Adrenal gland (tissue), 19 donors: ENCODE measurements at places on chromosomes 13 and 19. TPM values are rescaled to one million over a fixed set of nuclear protein-coding genes. Genes with fewer than 3 reads are reported as not detected.

- no peak for DNase-seq
- H3K36me3 ChIP-seq, result peaks cover 73% of the 10 kb centered on the region
- H3K27me3 ChIP-seq, result no peaks in the 10 kb centered on the region
- H3K4me1 ChIP-seq, result no peaks in the 10 kb centered on the region
- no peak overlapping the region for H3K4me3 ChIP-seq
Observed at GRCh38 chr19:16873594-16873993, 15.2 kb upstream of the F2RL3 start.

GRCh38 chr13:26401578-26402021 lies 147.7 kb downstream of the CDK8 start:
- no peak for DNase-seq
- no peak overlapping the region for H3K4me3 ChIP-seq
- no peaks in the 10 kb centered on the region for H3K4me1 ChIP-seq
- H3K27ac ChIP-seq, result no peak overlapping the region
- H3K36me3 ChIP-seq, result peaks cover 10% of the 10 kb centered on the region

GRCh38 chr19:35693422-35693821 lies 10.9 kb upstream of the ZBTB32 start:
- no peak for DNase-seq

DNA sequence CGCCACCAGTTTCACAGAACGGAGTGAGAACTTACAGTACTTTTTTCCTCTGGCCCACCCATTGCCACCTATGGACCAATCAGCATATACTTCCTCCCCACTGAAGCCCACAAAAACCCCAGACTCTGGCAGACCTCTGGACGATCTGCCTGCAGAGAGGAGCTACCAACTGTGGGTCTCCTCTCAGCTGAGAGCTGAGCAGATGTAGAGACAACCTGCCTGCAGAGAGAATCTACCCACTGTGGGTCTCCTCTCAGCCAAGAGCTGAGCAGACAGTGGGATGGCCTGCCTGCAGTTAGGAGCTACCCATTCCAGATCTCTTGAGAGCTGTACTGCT lies 69.7 kb downstream of the PIBF1 start:
- no peak overlapping the region for H3K27ac ChIP-seq
- no peak for DNase-seq

- H3K4me1 ChIP-seq, result no peaks in the 10 kb centered on the region
- no peak overlapping the region for H3K4me3 ChIP-seq
- no peaks in the 10 kb centered on the region for H3K27me3 ChIP-seq
- H3K36me3 ChIP-seq, result no peaks in the 10 kb centered on the region
- no peak overlapping the region for H3K27ac ChIP-seq
- no peak for DNase-seq
Observed at GRCh38 chr13:61654481-61654880, 238.8 kb upstream of the PCDH20 start.

DNA sequence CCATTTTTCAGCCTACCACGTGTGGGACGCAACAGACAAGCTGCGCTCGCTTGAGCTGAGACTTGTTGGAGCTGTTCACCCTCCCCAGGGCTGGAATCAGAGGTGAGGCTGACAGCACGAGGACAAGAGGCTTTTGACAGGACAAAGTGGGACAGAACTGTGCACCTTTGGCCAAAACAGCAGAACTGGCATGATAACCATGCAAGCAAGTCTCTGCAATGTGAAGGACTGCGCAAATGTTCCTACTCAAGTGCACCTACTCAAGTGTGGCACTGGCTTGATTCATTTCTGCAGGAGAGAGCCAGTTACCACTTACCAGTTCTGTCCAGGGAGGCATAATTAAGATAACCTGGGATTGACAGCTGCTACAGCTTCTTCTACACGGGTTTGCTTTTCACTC lies 62.2 kb upstream of the TM9SF2 start:
- no peaks in the 10 kb centered on the region for H3K36me3 ChIP-seq
- no peak for DNase-seq
- no peaks in the 10 kb centered on the region for H3K4me1 ChIP-seq
- no peak overlapping the region for H3K4me3 ChIP-seq

- no peaks in the 10 kb centered on the region for H3K36me3 ChIP-seq
- H3K4me1 ChIP-seq, result no peaks in the 10 kb centered on the region
- H3K27ac ChIP-seq, result no peak overlapping the region
- no peak for DNase-seq
Observed at GRCh38 chr13:45881353-45881752, 29.8 kb upstream of the SIAH3 start.

DNA sequence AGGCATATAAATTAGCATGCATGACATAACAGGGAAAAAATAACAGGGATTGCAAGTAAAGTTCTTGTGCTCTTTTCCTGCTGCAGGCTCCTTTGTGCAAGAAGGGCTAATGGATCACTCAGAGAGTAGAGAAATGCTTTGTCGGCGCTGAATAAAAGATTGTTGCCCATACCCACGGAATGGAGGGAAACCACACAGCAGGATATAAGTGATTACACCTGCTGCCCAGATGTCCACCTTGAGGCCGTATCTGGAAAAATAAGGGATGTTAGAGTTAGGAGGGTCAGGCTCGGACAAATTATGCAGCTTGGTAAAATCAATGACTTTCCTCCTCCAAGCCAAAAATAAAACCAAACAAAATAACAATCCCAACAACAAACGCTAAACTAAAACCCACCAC lies 322.3 kb downstream of the DCLK1 start:
- no peaks in the 10 kb centered on the region for H3K27me3 ChIP-seq
- H3K36me3 ChIP-seq, result no peaks in the 10 kb centered on the region
- no peak for DNase-seq
- H3K27ac ChIP-seq, result no peak overlapping the region
- no peak overlapping the region for H3K4me3 ChIP-seq

- no peak overlapping the region for H3K4me3 ChIP-seq
- no peaks in the 10 kb centered on the region for H3K27me3 ChIP-seq
- no peak for DNase-seq
- no peaks in the 10 kb centered on the region for H3K4me1 ChIP-seq
Observed at GRCh38 chr13:73850104-73850873, 283.9 kb downstream of the KLF12 start.

- H3K4me3 ChIP-seq, result no peak overlapping the region
- H3K4me1 ChIP-seq, result no peaks in the 10 kb centered on the region
- no peak for DNase-seq
- H3K36me3 ChIP-seq, result no peaks in the 10 kb centered on the region
- H3K27ac ChIP-seq, result no peak overlapping the region
- H3K27me3 ChIP-seq, result no peaks in the 10 kb centered on the region
Observed at GRCh38 chr13:74922963-74923362, 559.0 kb downstream of the TBC1D4 start.

GRCh38 chr13:42615691-42616090 lies 41.7 kb downstream of the TNFSF11 start:
- H3K27ac ChIP-seq, result no peak overlapping the region
- H3K27me3 ChIP-seq, result no peaks in the 10 kb centered on the region
- H3K4me3 ChIP-seq, result no peak overlapping the region
- DNase-seq, result no peak
- no peaks in the 10 kb centered on the region for H3K4me1 ChIP-seq

GRCh38 chr13:32079587-32079986 lies 48.0 kb downstream of the FRY start:
- H3K36me3 ChIP-seq, result no peaks in the 10 kb centered on the region
- H3K4me3 ChIP-seq, result no peak overlapping the region
- H3K27me3 ChIP-seq, result no peaks in the 10 kb centered on the region
- DNase-seq, result no peak

- H3K27ac ChIP-seq, result no peak overlapping the region
- no peak overlapping the region for H3K4me3 ChIP-seq
- DNase-seq, result no peak
- H3K36me3 ChIP-seq, result no peaks in the 10 kb centered on the region
- H3K27me3 ChIP-seq, result no peaks in the 10 kb centered on the region
Observed at GRCh38 chr13:94640721-94641120, 39.1 kb downstream of the GPR180 start.

- no peaks in the 10 kb centered on the region for H3K27me3 ChIP-seq
- no peak overlapping the region for H3K4me3 ChIP-seq
- H3K27ac ChIP-seq, result no peak overlapping the region
- DNase-seq, result no peak
Observed at GRCh38 chr19:4624733-4625362, 14.5 kb upstream of the TNFAIP8L1 start.

- no peak for DNase-seq
- no peaks in the 10 kb centered on the region for H3K36me3 ChIP-seq
- no peaks in the 10 kb centered on the region for H3K27me3 ChIP-seq
- H3K27ac ChIP-seq, result no peak overlapping the region
- no peaks in the 10 kb centered on the region for H3K4me1 ChIP-seq
- H3K4me3 ChIP-seq, result no peak overlapping the region
Observed at GRCh38 chr13:19695428-19695827, 62.0 kb downstream of the MPHOSPH8 start.

DNA sequence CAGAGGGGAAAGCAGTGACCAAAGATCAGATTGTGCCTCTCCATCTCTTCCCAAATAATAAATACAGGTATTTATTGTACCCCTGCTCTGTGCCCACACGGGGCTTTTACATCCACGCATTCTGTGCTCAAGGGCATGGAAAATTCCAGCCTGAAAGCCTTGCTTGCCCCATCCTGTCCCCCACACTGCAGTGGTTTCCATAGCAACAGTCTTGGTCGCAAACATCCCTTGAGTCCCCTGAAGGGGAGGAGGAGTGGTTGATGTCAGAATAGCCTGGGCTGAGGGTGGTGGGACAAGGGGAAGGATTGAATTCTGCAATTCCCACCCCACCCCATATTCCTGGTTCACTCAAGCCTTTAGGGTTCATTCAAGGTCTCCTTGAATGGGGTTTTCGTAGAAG lies 41.0 kb upstream of the USP29 start:
- H3K27ac ChIP-seq, result no peak overlapping the region
- no peaks in the 10 kb centered on the region for H3K27me3 ChIP-seq
- no peak overlapping the region for H3K4me3 ChIP-seq
- no peak for DNase-seq
- no peaks in the 10 kb centered on the region for H3K36me3 ChIP-seq

- no peak overlapping the region for H3K27ac ChIP-seq
- peak overlapping the region; percentile 41 for H3K4me3 ChIP-seq
- no peaks in the 10 kb centered on the region for H3K36me3 ChIP-seq
- DNase-seq, result no peak
Observed at GRCh38 chr19:54096617-54097106, 3.9 kb downstream of the OSCAR start.

- no peak overlapping the region for H3K27ac ChIP-seq
- no peaks in the 10 kb centered on the region for H3K4me1 ChIP-seq
- H3K27me3 ChIP-seq, result no peaks in the 10 kb centered on the region
- H3K36me3 ChIP-seq, result no peaks in the 10 kb centered on the region
Observed at GRCh38 chr13:76936763-76937162, 11.5 kb upstream of the ACOD1 start.

DNA sequence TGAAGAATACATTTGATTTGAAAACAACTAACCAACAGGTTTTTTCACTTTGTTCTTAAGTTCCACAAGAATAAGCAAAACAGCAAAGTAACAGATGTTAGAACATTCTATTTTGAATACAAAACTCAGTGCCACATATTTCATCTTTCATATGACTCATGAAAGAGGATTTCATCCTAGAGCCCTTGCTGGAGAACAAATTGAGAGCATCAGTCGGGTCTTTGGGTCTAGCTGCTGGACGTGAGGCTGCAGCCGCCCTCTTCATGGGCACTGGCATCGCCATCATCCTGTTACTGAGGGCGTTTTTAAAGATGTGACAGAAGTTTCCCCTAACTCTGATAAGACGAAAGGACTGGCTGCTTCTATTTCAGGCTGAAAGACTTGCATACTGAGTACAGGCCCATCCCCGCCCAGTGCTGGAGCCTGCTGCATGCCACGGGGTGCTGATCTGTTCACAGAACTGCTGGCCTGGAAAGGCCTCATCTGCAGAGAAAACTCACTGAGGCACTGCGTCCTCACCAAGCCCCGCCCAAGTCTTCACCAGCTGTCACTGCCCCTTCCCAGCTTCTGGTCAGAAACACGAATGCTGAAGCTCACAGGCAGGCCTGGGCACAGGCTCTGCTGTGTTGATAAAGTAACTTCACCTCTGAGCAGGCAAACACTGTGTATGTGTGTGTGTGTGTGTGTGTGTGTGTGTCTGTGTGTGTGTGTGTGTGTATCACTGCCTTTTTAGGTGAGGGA lies 101.4 kb downstream of the TUBGCP3 start:
- no peaks in the 10 kb centered on the region for H3K36me3 ChIP-seq
- no peaks in the 10 kb centered on the region for H3K27me3 ChIP-seq
- DNase-seq, result no peak
- no peaks in the 10 kb centered on the region for H3K4me1 ChIP-seq
- no peak overlapping the region for H3K4me3 ChIP-seq

GRCh38 chr19:30029721-30030510 lies 87.9 kb downstream of the URI1 start:
- no peaks in the 10 kb centered on the region for H3K27me3 ChIP-seq
- H3K4me3 ChIP-seq, result no peak overlapping the region
- H3K4me1 ChIP-seq, result no peaks in the 10 kb centered on the region

GRCh38 chr19:8366961-8367326 lies 3.0 kb downstream of the ANGPTL4 start:
- no peak overlapping the region for H3K4me3 ChIP-seq
- no peaks in the 10 kb centered on the region for H3K36me3 ChIP-seq
- peak overlapping the region; percentile 74 for H3K27ac ChIP-seq
- no peak for DNase-seq

DNA sequence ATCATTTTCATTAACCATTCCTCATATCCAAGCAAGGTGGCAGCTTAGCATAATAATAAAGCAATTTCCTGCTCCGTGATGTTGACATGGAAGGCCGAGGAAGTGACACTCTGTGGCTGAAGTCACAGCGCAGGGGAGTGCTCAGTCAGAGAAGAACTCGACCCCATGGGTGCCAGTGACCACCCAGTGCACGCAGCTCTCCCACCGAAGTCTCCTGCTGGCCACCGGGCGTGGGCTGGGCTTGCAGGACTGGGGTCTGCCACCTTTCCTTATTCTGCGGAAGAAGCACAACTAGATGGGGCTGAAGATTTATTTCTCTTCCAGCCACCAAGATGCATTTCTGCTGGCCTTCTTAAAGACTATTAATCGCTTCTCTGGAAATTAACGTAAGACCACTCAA lies 132.1 kb upstream of the SPACA7 start:
- no peak overlapping the region for H3K27ac ChIP-seq
- no peaks in the 10 kb centered on the region for H3K4me1 ChIP-seq
- no peak overlapping the region for H3K4me3 ChIP-seq
- peaks cover 7% of the 10 kb centered on the region for H3K27me3 ChIP-seq

DNA sequence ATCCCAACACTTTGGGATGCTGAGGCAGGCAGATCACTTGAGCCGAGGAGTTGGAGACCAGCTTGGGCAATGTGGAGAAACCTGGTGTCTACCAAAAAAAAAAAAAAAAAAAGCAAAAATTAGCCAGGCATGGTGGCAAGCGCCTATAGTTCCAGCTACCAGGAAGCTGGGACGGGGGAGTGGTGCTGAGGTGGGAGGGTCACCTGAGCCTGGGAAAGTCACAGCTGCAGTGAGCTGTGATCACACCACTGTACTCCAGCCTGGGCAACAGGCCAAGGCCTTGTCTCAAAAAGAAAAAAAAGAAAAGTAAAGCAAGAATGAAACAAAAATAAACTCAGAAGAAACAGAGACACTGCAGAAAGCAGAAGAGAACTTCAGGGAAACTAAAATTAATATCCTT lies 31.6 kb downstream of the MTRF1 start:
- H3K27me3 ChIP-seq, result no peaks in the 10 kb centered on the region
- no peak overlapping the region for H3K4me3 ChIP-seq
- peak; percentile 37 for DNase-seq
- H3K36me3 ChIP-seq, result no peaks in the 10 kb centered on the region
- H3K27ac ChIP-seq, result no peak overlapping the region

The CEACAM7 gene
- total RNA-seq, result not detected

The CLIP3 gene
- total RNA-seq, result 1.8 TPM

The IGFL3 gene
- total RNA-seq, result not detected

The ZNF98 gene
- total RNA-seq, result not detected

The C19orf18 gene
- total RNA-seq, result 1.2 TPM

The IQCN gene
- 2.7 TPM for total RNA-seq

The POU2F2 gene
- total RNA-seq, result 2.6 TPM

The IFNL1 gene
- total RNA-seq, result not detected

The CCDC122 gene
- total RNA-seq, result 3.3 TPM

The CD70 gene
- not detected for total RNA-seq
